ENCODE measurements at places on chromosomes 5 and 9. TPM values are rescaled to one million over a fixed set of nuclear protein-coding genes. Genes with fewer than 3 reads are reported as not detected.

ECSCR gene
- total RNA-seq: 565 TPM

SH2D3C gene
- total RNA-seq: 137 TPM

SLC36A3 gene
- not detected for total RNA-seq

DNA sequence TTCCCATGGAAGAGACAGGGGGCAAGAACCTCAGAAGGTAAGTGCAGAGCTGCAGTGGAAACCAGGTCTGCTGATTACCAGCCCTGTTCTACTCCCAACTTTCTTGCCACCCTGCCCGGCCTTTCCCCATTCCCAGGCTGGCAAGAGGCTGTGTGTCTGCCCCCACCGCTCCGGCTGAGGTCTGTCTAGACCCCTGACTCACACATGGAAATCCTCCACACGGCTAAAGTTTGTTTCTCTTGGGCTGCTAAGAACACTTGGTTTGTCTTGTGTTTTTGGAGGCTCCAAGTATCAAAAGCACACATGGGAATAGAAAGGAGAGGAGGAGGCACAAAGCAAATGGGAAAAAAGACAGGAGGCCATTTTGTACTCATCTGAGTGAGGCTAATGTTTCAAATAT is 168.3 kb downstream of the GABBR2 start:
- H3K4me1 ChIP-seq: no peaks in the 10 kb centered on the region
- no peaks in the 10 kb centered on the region for H3K36me3 ChIP-seq
- no peak for DNase-seq
- no peak overlapping the region for H3K27ac ChIP-seq
- no peaks in the 10 kb centered on the region for H3K27me3 ChIP-seq
